ENCODE measurements at places on chromosomes 3 and 15.

GRCh38 chr3:193826159-193826795, 233.3 kb downstream of the OPA1 start:
- no peak for DNase-seq

DNA sequence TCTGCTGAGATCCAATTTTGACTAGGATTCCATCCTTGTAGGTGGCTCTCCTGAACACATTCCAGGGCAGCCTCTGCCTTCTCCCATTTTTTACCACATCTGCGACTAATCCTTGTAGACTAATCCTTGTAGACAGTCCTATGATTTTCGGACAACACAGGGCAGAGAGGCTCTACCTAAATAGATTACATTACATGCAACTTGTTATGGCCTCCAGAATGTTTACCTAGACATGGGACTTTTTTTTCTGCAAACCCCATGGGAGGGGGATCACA, 239.3 kb upstream of the WNT5A start:
- no peak for DNase-seq

DNA sequence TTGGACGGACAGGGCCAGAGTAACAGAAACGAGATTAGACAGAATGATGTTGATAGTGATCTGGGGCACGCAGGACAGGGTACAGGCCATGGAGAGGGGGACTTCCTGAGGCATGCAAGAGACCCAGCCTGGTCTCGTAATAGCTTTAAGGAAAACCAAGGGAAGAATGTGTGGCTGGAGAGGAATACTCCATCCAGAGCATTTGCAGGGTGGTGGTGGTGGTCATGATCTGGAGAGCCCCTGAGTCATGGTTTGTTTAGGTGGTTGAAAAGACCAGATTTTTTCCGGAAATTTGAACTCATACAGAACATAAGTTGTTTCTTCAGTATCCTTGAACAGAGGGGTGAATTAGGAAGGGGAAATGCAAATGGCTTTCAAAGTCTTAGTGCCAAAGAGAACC, 138.5 kb downstream of the DUT start:
- DNase-seq = no peak

DNA sequence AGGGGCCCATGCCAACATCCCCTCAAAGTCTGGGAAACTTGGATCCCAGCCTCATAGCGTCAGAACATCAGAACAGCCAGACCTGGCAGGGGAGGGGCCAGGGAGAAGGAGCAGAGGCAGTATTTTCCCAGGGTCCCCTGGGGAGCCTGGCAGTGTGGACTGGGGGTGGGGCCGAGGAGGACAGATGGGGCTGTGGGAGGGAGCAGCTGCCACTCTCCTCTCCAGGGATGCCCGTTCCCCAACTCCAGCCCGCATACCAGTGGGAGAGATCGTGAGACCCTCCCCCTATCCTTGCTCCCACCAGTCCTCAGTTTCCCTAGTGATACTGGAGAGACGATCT, 6.5 kb upstream of the DNAJB8 start:
- DNase-seq = no peak

GRCh38 chr15:58517682-58518525, 86.1 kb downstream of the LIPC start:
- DNase-seq = no peak

DNA sequence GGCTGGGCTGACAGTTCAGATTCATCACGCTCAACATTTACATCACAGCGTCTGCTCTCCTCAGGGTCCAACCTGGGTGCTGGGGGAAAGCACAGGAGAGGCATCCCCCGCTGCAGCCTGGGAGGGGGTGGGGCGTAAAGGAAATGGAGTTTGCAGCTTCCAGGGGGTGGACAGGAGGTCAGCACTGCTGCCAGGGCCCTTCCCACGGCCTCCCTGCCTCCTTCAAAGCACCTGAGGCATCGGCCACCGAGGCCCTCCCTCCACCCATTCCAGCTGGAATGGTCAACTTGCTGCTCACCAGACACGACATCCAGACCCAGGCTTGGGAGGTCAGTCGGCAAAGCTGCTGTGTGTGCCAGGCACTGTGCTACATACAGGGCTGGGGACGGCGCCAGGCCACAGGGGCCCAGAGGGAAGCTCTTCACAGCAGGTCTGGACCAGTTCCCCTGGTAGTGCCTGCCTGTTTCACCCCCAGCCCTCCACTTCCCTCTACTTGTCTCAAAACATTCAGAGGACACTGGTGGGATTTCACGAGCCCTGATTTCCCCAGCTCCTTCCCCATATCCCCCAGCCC, 120.7 kb downstream of the ANP32A start:
- no peak for DNase-seq

DNA sequence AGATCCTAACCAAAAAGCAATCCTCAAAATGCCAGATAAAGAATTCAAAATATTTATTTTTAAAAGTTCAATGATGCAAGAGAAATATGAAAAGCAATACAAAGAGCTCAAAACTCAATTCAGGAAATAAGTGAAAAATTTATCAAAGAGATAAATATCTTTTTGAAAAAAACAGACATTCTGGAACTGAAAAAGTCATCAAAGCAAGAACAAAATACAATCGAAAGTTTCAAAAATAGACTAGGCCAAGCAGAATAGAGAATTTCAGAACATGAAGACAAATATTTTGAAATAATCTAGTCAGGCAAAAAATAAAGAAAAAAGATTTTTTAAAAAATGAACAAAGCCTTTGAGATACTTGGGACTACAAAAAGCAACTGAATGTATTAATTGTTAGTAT, 83.4 kb upstream of the STT3B start:
- DNase-seq = no peak

DNA sequence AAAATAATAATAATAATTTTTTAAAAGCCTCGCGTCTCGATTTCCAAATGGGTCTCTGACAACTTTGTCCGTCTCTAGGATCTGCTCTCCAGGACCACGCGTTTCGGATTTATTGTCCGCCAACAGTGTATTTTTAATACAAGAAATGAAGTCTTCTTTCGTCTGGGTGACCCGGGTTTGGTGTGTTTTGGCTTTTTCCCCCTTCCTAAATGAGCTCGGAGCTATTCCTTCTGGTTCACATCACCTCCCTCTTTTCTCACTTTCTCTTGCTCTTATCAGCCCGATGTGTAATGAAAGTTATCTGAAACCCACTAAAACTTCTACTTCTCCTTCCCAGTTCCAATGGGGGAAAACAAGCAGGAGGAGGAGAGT, 516.7 kb downstream of the MECOM start:
- DNase-seq = no peak

DNA sequence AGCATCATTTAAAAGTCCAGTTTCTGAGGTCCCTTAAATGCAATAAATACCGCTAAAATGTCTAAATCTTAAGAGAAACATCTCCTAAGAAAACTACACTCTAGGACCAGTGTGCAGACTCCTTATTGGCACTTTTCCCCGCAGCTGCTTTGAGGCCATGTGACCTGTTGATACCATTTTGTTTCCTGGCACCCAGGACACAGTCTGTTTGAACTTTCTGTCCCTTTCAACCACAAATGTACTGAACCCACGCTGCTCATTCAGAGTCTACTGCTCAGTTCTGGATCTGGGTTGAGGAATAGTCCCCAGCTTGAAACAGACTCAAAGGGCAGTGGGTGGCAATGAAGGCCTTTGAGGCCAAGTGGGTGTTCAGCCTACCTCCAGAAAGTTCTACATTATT, 17.1 kb downstream of the LDHAL6B start:
- DNase-seq = no peak

GRCh38 chr3:183917776-183918175, 33.1 kb upstream of the PARL start:
- no peak for DNase-seq

DNA sequence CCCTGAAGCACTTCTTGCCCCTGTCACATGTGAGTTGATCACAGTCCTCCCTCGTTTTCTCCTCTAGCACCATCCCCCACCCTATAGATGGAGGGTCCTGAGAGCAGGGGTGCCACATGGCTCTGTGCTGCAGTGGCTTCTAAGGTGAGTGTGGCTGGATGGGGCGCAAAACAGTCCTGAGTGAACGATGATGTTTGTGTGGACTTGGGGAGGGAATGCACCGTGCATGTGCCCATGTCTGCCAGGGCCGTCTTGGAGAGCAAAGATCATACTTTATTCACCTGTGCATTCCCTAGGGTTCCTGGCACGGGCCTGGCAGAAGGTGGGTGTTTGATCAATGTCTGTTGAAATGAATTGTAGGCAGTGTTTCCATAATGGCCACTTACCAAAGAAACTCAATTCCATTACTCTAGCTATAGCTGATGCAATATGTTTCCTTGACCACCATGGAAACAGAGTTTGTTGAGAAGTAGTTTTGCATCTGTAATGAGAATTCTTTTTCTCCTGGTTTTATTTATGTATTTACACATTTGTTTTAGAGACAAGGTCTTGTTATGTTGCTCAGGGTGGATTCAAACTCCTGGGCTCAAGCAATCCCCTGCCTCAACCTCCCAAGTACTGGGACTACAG, 58.0 kb downstream of the ABTB1 start:
- DNase-seq = no peak

DNA sequence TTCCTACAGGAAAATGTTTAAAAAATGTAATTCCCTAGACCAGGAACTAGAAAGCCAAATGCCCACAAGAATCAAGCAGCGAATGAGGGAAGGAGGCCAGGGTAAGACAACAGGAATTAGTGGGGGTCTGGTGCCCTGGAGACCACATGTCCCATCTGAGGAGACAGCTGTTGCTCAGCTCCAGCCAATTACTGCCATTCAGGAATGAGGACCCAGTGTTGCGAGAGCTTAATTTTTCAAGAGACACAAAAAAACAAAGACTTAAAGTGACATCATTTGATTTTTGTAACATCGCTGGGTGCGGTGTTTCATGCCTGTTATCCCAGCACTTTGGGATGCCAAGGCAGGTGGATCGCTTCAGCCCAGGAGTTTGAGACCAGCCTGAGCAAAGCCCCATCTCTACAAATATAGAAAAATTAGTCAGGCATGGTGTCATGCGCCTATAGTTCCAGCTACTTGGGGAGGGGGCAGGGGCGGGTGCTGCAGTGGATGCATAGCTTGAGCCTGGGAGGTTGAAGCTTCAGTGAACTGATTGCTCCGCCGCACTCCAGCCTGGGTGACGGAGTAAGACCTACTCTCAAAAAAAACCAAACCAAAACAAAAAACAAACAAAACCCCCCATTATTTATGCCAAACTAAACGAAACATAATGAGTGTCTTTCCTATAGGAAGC, 52.8 kb upstream of the LRIG1 start:
- DNase-seq = no peak

GRCh38 chr15:89836267-89837133, 21.8 kb upstream of the ANPEP start:
- DNase-seq = no peak

DNA sequence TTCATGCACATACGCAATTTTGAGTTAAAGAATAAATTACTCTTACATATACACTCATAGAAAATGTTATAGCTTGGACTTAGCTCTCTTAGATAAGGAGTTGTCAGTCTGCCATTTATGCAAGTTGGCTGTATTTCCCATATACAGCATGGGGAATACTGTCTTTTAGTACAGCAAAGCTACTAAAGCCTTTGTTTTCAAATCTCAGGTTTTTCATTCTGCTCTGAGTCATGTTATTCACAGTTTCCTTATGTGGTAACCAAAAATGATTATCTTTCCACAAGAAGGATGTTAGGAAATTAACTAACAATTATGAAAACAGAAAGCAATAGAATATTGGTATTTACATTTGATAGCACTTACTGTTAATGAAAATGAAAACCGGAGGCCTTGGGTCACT, 4.3 kb upstream of the TIPARP start:
- no peak for DNase-seq

- DNase-seq = no peak
Observed at GRCh38 chr15:78107471-78107870, 15.1 kb downstream of the SH2D7 start.

GRCh38 chr3:177904621-177905020, 631.6 kb upstream of the KCNMB2 start:
- DNase-seq = no peak

DNA sequence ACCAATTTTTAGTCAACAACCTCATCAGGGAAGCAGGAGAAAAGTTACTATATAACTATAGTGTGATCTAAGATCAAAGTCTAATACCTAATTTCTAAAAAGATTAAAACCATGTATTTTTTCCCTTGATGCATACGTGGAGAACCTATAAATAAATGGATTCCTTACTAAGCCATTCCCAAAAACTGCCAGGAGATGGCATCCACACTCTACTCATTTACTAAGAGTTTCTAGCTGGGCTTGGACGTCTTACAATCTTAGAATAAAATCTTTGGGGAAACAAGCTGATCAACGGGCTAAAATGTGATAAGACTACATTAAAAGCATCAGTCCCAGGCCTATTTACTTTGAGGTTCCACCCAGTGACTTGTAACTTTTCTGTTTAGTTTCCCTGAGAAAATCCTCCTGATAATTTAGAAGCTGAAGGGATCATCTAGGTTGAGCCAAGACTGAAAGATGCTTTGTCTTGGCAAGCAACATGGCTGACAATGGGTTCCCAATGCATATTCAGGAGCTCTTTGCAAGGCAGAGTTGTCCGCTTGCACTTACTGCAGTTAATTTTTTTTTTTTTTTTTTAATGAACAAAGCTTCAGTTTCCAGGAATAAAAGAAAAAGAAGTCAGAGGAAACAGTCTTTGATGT, 85.5 kb upstream of the FGF12 start:
- DNase-seq = no peak

DNA sequence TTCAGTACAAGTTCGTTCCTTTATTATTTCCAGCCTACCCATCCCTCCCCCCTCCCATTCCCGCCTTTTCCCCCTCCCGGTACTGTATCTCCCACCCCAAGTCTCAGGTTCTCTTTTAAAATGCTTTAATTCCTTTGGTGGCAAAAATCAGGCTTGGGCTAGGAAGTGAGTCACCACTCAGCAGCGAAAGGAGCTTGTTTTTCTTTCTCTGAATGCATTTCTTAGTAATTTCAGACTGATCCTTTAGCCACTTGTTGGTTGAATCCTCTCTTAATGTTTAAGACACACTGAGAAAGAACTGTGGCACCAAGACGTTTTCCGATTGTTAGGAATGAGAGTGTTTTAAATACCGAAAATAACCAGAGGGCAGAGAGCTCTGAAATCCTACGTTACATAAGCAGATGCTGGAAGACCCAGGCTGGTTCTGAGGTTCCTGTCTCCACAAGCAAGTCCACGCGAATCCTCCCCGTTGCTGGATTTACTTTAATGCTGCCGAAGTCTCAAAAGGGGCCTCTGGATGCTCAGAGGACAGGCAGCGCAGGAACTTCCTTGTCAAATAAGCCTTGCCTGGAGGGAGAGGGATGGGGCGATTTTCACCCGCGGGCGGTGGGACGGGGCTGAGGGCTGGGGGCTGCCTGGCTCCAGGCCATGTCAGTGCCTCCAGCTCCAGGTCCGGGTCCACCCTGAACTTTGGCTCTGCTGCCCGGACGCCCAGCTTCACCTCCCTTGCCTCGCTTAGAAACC, 854 bp upstream of the COL8A1 start:
- no peak for DNase-seq

GRCh38 chr3:132694991-132695390, 27.2 kb downstream of the NPHP3 start:
- no peak for DNase-seq

- DNase-seq = no peak
Observed at GRCh38 chr3:38601956-38602550, 47.4 kb downstream of the SCN5A start.

DNA sequence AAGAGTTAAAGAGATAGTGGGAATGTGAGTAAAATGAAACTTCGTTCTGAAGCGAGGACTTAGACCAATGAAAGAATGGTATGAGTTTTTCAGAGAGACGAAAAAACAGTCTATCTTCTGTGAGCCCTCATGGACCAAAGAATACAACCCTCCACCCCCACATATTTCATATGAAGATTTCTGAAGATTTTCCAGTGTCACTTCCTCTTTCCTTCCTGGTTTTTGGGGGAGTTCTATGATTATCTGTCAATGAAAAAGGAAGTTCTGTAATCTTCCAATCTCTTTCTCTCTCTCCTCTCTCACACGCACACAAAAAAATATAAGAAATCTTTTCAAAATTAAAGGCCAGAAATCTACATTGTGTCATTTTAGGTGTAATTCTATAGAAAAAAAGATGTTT, 27.7 kb downstream of the CMSS1 start:
- DNase-seq = no peak

Data from hematopoietic multipotent progenitor cell treated with erythropoietin and hydrocortisone succinate and interleukin-3 and kit ligand, for 17 days (in vitro differentiated cells).